Karpas-422 (cell line): ENCODE measurements at places on chromosomes 16 and 17. TPM values are rescaled to one million over a fixed set of nuclear protein-coding genes. Genes with fewer than 3 reads are reported as not detected.

DNA sequence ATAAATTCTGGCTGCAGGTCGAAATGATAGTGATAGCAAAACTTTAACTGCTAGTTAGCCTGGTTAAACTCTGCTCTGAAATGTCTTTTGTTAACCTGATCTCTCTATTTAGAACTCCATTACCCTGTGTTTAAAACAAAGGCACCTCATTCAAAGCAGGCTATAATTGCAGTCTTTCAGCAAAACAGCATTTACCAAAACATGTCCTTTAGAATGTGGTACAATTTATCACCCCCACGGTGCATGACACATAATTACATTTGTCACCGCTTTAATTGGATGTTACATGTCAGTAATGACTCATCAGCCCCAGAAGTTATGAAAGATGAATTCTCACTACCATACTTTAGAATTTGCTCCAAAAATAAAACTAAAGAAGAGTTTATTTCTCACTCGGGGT lies 295.4 kb downstream of the TOX3 start:
- DNase-seq: no peak
- no peak overlapping the region for H3K4me3 ChIP-seq
- H3K27ac ChIP-seq: no peak overlapping the region
- H3K4me1 ChIP-seq: no peaks in the 10 kb centered on the region

DNA sequence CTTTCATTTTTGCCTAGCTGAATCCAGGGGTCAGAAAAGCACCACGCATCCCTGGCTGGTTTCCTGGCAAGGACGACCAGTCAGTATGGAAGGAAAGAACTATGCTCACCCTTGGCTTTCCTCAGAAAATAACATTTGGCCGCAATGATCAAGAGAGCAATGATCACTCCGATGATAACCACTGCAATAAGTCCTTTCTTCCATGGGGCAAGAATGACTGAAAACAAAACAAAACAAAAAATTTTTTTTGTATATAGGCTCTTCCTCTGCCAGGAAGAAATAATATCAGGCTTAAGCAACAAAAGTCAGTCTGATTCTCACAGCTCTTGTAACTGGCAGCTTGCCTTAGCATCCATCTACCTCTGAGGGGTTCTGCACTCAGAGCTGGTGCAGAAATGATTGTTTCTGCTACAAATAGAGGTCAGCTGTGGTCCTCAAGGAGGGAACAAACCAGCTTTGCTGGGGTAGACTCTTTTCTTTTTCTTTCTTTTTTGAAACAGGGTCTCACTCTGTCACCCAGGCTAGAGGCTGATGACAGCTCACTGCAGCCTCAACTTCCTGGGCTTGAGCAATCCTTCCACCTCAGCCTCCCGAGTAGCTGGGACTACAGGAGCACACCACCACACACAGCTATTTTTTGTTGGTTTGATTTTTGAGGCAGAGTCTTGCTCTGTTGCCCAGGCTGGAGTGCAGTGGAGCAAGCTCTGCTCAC lies 35.7 kb downstream of the PECAM1 start:
- no peaks in the 10 kb centered on the region for H3K36me3 ChIP-seq
- H3K27me3 ChIP-seq: no peaks in the 10 kb centered on the region
- H3K4me3 ChIP-seq: no peak overlapping the region
- H3K4me1 ChIP-seq: no peaks in the 10 kb centered on the region

The GP1BA gene
- not detected in 2 replicates for total RNA-seq

The KRTAP2-3 gene
- not detected in 2 replicates for total RNA-seq

The ZPBP2 gene
- total RNA-seq: 3.9 and 10.4 TPM in 2 replicates
